ENCODE measurements at places on chromosomes 1 and 21.
A peak's percentile ranks its signal among the peaks of the same experiment; 100 is the strongest.

DNA sequence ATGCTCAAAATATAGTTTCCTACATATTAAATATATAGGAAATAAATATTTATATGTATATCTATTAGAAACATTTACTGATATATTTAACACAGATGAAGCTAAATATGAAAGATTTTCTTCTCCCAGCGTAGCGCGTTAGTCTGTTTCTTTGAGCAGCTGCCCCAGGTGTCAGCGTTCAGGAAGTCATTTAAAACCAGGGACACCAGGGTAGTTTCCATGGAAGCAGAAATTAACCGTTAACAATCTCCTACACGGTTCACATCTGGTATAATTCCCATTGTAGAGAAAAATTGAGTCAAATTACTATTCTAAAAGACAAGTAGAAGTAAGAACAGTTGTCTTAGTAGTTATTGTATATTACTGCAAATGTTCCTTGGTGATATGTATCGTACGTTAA, 1443.7 kb downstream of the MRPL39 start:
- DNase-seq: no peak

GRCh38 chr1:46192171-46192570, 6.1 kb downstream of the POMGNT1 start:
- DNase-seq: no peak

DNA sequence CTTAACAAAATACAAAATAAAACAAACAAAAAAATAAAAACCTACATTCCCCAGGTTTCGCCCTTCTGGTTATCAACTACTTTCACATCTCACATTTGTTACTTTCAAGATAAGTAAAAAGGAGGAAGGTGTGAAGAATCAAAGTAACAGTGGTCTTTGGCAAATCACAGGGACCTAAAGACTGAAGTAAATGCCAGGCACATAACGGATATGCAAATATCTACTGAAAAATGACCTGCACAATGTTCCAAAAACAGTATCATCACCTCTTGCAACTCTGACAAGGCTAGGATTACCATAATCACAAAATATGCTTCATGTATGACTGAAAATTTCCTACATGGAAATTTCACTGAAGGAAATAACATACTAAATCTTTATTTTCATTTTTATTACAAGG, 29.3 kb downstream of the COP1 start:
- no peak for DNase-seq

DNA sequence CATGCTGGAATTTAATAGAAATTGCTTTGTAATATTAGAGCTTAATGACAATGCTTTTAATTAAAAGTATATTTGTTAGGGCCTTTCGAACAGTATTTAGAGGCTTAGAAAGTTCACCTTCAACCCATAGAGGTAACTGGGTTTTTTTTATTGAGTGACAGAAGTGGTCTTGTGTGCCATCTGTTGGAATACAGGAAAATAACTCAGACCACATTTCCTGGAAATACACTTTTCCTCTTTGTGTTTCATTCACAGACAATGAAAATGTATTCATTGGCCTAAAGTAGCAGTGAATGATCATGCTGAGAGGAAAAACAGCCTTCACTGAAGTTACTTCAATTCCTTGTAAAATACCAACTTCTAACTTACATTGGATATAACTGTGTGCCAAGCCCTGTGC, 83.6 kb upstream of the L1TD1 start:
- DNase-seq: no peak

DNA sequence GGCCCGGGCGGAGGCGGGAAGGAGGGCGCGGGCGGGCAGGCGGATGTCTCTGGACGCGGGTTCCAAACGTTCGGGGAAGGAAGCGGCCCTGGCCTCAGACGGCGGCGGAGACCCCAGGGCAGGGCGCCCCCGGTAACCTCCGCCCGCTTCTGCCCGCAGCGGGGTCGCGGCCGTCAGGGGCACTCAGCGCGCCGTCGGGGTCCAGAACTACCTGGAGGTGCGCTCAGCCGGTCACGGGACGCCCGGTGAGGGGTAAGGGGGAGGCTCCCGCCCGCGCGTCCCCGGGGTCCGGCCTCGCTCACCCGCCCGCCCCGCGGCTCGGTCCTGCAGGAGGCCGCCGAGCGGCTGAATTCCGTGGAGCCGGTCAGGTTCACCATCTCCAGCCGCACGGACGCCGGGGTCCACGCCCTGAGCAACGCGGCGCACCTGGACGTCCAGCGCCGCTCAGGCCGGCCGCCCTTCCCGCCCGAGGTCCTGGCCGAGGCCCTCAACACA, 406 bp downstream of the PUSL1 start:
- no peak for DNase-seq

DNA sequence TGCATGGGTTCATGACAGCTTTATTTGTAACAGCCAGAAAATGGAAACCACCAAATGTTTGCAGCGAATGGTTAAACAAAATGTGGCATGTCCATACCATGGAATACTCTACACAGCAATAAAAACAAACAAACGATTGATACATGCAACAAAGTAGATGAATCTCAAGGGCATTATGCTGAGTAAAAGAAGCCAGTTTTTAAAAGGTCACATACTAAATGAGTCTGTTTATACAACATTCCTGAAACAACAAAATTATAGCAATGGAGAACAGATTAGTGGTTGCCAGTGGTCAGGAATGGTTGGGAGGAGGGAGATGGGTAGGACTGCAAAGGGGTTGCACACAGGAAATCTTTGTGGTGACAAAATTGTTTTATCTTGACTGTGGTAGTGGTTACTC, 202.4 kb upstream of the UBE2U start:
- DNase-seq: no peak

GRCh38 chr1:14869187-14869586, 270.7 kb downstream of the KAZN start:
- no peak for DNase-seq

DNA sequence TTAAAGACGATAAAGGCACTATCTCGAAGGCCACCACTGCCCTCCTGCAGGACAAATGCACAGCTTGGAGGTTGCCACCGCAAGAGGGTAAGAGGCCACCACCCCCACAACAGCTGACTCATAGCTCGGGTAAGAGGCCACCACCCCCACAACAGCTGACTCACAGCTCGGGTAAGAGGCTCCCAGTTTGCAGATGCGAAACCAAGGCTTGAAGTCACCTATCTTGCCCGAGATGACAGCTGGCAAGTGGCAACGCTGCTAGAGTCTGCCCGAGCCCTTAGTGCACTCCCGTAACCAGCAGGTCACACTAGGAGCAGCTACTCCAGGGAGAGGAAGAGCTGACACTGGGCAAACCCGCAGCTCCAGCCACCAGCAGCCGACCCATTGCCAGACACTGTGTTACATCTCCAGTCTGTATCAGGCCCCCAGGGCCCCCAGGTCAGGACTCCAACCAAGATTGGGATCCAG, 17.1 kb upstream of the SPSB1 start:
- DNase-seq: peak; percentile 79

DNA sequence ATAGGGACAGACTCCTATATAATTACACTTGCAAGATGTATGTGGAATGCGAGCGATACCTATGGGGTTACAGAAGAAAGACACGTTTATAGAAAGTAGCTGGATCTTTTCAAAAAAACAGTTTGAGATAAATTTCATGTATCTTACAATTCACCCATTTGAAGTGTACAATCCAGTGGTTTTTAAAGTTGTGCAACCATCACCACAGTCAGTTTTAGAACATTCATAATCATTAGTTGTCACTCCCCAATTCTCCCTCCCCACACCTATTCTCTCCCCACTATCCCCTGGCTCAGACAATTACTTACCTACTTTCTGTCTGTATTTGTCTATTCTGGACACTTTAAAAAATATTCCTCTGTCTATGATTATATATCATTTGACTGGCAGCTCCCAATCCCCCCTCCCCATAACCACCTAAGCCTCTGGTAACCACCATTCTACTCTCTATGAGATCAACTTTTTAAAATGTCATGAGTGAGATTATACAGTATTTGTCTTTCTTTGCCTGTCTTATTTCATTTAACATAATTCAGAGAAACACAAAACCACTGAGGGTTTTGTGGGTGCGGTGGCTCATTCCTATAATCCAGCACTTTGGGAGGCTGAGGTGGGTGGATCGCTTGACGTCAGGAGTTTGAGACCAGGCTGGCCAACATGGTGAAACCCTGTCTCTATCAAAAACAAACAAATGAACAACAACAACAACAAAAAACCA, 39.1 kb downstream of the MRPS6 start:
- DNase-seq: no peak

- DNase-seq: no peak
Observed at GRCh38 chr1:7558921-7559869, 211.9 kb upstream of the VAMP3 start.

GRCh38 chr1:28243685-28244311, 7.9 kb downstream of the ATP5IF1 start:
- no peak for DNase-seq

DNA sequence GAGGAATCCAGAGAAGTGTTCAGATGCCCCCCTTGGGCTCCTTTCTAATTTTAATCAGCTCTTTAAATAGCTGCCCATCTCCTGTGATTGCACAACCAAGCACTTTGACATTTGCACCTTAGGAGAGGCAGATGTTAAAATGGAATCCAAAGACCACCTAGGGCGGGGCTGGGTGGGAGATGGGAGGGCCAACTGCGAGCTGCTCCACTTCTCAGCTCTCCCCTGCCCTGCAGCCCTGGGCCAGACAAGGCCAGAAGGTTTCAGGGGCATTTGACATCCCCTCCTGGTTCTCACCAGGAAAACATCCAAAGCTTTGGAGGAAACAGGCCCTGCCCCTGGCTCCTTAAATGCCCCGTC, 106.9 kb downstream of the DHRS3 start:
- DNase-seq: no peak

DNA sequence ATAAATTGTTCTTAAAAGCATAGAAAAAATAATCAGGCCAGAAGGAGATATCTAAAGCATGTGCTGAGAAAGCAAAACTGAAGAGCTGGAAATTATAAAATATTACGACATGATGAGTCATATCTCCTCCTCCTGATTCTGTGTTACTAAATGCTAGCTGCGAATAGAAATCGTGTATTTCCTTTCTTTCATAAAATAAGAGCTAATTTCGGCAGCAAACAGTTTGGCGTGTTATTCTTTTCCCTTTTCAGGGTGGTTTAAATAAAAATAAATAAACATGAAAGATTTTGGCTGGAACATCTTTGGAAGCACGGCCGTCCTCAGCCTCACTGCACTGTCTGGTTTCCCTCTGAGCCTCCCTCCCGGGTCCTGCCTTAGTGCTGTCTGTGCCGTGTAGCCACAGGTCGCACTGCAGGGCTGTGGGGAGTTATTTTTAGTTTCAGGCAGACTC, 56.0 kb downstream of the ADARB1 start:
- no peak for DNase-seq

DNA sequence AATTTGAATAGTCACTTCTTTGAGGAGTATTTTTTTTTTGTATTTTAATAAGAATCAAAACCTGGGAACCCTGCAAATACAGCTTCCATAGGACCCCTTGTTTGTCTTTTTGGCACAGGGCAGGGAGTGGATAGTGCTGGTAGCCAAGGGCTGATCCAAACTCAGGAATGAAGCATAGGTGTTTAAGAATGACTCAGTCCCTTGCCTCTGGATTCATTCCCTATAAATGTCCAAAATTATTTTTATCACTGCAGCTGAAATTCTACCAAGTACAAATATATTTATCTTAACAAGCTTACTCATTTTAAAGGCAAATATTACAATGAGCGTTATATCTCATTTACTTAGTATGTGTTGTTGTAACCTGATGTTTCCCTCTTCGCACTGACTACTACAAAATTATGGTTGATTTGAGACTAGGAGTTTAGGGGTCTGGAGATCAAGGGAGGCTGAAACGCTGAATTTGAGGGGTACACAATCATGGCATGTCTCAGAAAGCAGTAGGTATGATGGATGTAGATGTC, 278.6 kb upstream of the LYPLAL1 start:
- no peak for DNase-seq

GRCh38 chr1:53549287-53549686, 90.1 kb downstream of the DMRTB1 start:
- no peak for DNase-seq

GRCh38 chr1:37255136-37255795, 219.1 kb upstream of the ZC3H12A start:
- DNase-seq: no peak

- DNase-seq: no peak
Observed at GRCh38 chr1:165069829-165070228, 286.7 kb downstream of the LMX1A start.

- DNase-seq: no peak
Observed at GRCh38 chr1:198942466-198942865, 303.6 kb downstream of the PTPRC start.

- DNase-seq: no peak
Observed at GRCh38 chr1:93692983-93693591, 11.4 kb upstream of the BCAR3 start.

- no peak for DNase-seq
Observed at GRCh38 chr1:39141925-39142324, 62.6 kb upstream of the MACF1 start.

DNA sequence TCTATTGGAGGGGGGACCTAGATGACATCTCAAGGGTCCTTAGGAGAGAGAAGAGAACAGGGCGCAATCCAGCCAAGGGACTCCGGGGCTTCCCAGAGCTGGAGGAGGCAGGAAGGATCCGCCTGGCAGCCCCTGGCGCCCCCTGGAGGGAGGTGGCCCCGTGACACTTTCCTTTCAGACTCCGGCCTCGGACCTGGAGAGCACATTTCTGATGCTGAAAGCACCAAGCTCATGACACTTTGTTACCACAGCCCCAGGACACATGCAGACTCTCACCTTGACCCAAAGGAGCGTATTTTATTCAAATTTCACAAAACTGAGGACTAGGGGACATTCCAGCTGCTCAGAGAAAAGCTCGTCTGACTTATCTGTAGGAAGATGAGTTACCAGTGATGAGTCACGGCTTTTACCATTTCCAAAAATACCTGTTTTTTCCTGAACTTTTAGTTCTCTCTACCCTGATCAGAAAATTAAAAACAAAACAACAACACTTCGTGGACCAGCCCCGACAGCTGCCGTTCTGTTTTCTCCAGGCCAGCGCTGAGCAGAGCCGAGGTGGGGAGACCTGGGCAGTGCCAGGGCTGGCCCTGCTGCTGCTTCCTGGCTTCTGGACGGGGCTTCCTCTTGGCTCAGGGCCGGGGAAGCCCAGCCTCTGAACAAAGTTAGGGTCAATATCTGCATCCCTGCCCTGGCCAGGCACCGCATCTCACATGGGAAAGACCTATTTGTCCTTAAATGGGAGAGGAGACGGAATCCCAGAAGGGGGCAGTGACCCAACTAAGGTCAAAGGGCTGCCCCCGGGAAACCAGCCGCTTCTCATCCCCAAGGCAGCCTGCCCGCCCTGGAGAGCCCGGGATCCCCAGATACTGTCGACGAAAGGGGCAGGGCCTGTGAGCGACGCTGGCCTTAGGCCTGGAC, 21.6 kb upstream of the POFUT2 start:
- DNase-seq: no peak

DNA sequence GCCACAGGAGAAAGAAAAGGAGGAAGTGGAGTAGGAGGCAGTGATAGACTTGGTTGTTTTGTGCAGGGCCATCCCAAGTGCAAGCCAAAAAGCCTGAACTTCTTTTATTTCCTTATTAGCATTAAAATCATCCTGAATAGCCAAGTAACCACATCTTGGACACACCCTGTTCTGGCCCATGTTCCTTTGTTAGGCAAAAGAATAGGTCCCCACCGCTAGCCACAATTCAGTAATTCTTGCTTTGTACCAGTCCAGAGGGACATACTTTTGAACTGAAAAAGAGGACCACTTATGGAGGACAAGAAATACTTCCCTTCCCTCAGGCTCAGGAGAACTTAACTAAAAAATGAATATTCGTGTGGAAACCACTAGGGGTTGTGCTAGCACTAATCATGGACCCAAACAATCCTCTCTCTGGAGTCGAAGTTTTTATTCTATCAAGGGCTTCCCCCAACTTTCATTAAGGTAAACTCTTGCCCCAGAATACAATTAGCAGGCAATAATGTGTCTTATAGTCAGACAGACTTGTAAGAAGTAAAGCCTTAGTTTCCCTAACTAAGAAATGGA, 19.4 kb downstream of the TNFSF4 start:
- DNase-seq: no peak

GRCh38 chr1:209728466-209728865, 23.8 kb downstream of the HSD11B1 start:
- DNase-seq: no peak
